Stimulated activated CD4-positive, alpha-beta T cell treated with anti-CD3 and anti-CD28 coated beads, TNF-alpha, amount 100 ng/mL, for 24 hours (primary cell): ENCODE measurements at places on chromosomes 7 and 10.

DNA sequence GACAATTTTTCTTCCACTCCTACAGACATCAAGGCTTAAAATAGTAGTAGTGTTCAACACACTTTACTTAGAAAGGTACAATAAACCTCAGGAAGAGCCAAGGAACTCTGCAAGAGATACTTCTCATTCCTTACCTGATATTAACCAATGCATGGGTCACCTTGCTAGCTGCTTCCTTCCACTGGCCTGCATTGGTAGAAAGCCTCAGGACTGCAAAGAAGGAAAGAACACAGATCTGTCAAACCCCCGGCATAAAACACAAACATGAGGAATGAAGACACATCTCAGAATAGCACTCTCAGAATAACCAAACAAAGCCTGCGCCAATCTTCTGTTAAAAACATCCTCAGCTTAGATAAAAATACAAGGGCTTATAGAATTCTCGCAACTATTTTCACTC lies 96.1 kb upstream of the KCNIP2 start:
- no peak for DNase-seq

GRCh38 chr7:25979605-25980004 lies 172.4 kb upstream of the NFE2L3 start:
- DNase-seq: no peak

DNA sequence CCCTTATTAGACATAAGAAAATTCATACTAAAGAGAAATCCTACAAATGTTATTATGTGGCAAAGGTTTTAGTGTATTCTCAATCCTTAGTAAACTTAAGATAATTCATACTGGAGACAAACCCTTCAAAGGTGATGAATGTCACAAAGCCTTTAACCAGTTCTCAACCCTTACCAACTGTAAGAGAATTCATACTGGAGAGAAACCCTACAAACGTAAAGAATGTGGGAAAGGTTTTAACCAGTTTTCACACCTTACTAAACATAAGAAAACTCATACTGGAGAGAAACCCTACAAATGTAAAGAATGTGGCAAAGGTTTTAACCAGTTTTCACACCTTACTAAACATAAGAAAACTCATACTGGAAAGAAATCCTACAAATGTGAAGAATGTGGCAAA lies 93.2 kb downstream of the ZNF680 start:
- no peak for DNase-seq

GRCh38 chr10:27944005-27944404 lies 54.9 kb downstream of the ODAD2 start:
- no peak for DNase-seq

DNA sequence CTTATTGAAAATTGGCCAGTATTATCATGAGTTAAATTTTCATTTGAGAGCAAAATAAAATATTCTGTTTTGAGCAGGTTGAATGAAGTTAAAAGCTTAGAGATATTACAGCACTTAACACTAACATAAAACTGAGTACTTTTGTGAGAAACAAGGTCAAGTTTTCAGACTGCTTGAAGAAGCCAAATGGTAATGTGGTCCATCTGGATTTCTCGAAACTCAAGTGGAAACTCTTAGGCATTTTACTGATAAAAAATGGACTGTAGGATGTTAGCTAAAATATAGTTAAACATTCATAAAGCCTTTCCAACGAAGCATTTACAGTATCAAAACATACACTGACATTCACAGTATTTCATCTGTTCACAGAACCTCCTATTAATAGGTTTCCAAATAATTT lies 528.1 kb upstream of the SEMA3D start:
- no peak for DNase-seq

DNA sequence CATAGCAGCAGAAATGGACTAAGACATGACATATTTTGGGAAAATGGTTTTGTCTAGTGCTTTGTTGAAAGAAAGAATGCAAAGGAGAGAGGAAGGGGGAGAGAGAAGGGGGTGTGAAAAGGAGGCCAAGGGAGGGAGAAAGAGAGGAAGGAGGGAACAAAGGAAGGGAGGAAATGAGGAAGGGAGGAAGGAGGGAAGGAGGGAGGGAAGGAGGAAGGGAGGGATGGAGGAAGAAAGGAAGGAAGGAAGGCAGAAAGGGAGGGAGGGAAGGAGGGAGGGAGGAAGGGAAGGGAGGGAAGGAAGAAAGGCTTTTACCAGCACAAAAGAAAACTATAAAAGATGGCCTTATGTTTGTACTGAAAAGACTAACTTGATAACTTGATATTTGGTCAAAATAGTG lies 65.1 kb upstream of the ST8SIA6 start:
- DNase-seq: no peak

GRCh38 chr7:108454674-108455550 lies 1.3 kb downstream of the NRCAM start:
- DNase-seq: no peak

DNA sequence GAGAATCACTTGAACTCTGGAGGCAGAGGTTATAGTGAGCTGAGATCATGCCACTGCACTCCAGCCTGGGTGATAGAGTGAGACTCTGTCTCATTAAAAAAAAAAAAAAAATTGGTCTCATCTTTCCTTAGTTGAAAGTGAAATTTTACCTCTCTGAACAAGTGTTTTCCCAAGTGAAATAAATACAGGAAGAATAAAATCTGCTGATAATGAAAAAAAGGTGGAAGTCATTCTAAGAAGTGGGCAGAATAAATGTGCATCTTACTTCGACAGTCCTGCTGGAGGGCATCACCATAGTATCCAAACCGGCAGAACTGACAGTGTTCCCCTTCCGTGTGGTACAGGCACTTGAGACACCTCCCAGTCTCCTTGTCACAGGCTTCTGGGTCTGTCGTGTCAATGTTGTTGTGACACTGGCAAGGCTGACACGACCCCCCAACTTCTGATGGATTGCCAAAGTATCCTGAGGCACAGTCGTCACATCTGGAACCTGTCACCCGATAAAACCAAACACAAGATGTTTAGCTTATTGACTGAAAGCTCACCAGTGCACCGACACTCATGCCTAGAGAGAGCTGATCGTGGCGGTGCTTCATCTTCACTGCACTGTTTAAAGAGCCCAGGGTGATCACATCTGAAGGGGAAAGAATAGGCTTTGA lies 49.6 kb downstream of the LAMB1 start:
- DNase-seq: no peak

GRCh38 chr7:129635300-129636029 lies 23.9 kb downstream of the NRF1 start:
- DNase-seq: peak; percentile 44

DNA sequence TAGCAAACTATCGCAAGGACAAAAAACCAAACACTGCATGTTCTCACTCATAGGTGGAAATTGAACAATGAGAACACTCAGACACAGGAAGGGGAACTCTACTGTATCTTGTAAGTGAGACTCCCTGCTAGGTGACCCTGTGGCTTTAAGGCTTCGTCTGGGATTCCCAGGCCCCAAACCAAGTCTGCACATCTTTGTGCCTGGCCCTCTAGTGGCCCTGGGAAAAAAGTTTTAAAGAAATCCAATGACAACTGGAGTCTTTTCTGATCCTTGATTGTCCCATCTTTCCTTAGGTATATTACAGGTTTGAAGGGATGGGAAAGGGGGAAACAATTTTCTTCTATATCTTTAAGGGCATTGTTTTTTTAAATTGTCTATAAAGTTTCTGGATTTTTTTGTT lies 10.6 kb upstream of the LIPM start:
- no peak for DNase-seq

GRCh38 chr7:66950311-66950710 lies 29.3 kb downstream of the TMEM248 start:
- DNase-seq: no peak

DNA sequence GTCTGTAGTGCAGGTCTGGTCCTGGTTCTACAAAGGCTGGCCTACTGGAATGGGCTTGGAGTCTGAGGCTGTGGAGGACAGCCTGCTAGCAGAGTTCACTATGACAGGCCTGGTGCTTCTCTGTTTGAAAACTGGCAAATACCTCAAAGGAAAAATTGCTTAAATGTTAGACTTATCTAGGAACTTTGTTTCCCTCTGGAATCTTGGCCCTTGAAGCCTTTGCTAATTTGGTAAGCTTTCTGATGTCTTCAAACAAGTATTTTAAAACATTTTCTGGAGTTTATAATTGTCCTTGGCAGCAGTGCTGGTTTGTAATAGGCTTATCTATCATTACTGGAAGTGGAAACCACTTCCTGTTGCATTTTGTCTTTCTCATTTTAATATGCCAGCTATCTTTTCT lies 139.7 kb downstream of the TMEM26 start:
- no peak for DNase-seq

DNA sequence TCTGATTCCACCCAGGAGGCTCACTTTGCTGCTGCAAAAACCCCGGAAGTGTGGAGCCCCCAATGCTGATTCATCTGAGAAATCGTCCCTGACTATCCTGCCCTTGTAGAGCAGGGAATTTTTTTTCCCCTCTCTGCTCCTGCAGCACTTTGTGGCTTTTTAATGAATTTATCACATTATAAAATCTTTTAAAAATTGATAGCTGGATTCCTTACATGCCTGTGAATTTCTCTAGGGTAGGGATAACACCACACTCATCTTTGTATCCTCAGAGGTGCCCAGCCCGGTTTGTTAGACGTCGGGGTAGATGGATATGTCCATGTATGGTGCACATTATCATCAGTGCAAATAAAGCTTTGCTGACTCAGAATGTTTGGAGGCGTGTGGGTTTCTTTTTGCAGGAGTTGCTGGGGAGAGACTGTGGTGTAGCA lies 185.7 kb downstream of the STK31 start:
- no peak for DNase-seq

DNA sequence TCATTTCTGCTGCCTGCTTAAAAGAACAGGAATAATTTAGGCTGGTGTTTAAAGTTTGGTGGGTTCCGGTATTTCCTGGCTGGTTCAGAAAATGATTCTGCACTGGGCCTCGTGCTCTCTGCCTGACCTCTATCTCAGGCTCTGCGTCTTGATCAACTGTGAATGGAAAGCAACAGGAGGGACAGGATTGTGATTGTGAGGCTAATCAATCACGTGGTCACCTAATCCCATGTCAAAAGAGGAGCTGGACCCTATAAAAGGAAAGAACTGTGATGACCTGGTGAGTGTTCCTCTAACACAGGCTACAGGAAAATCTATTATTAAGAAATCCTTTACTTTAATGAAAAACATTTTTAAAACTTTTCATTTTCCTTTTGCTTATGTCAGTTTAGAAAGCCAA lies at the start of gene DHX32:
Gene DHX32 (minus strand): TSS at position 101 of the 400 bp plus-strand sequence. CDS start 468 bp downstream, outside the sequence.
- no peak for DNase-seq

DNA sequence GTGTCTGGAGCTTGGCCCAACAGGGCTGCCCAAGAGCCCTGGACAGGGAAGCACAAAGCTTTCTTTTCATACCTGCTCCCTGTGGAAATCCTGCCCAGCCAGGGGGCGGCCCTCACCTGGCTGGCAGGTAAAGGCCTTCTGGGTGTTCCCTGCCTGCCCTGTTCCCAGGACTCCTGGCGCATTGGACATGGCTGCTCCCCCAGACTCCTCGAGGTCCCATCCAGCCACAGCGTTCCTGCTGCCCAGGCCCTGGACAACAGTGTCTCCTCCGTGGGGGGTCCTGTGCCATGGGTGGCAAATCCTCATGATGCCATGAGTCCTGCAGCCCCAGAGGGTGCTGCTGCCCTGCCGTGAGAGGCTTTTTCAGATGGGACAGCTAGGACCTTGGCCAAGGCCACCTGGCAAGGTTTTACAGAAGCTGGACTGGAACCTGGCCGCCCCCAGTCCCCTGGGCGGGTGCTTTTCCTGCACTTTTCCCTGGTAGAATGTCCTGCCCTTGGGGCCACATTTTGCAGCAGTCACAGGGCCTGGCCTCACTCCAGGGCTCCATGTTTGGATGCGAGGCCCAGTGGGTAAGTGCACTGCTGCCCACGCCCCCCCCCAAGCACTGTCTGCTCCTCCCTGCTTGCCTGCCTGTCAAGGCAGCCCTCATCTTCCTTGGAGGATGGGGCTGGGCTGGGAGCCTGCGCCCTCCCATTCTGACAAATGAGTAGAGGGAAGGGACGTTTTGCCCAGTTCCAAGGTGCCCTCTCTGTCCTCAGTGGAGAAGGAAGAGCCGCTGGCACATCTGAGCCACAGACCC lies 60.7 kb downstream of the LHPP start:
- DNase-seq: no peak

- DNase-seq: no peak
Observed at GRCh38 chr7:51226063-51226755, 90.4 kb downstream of the COBL start.

- no peak for DNase-seq
Observed at GRCh38 chr10:42953684-42954674, 122.9 kb upstream of the RET start.

DNA sequence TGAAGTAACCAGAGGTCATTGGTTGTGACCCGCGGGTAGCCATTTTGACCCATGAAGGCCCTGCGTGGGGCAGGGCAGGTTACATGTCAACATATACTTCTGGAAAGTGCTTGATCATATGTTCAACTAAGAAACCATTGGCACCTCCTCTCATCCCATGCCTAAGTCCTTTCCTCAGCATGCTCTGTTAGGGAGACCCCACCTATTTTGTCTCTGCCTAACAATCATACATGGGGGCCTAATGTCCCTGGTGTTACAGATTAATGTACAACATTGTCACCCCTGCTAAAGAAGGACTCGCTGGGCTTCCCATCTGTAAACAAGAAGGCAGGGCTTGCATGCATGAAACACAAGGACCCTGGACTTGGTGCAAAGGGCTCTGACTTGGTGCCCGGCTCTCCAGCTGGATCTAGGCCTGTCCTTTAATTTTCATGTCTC lies 133.7 kb upstream of the TNS3 start:
- DNase-seq: no peak

DNA sequence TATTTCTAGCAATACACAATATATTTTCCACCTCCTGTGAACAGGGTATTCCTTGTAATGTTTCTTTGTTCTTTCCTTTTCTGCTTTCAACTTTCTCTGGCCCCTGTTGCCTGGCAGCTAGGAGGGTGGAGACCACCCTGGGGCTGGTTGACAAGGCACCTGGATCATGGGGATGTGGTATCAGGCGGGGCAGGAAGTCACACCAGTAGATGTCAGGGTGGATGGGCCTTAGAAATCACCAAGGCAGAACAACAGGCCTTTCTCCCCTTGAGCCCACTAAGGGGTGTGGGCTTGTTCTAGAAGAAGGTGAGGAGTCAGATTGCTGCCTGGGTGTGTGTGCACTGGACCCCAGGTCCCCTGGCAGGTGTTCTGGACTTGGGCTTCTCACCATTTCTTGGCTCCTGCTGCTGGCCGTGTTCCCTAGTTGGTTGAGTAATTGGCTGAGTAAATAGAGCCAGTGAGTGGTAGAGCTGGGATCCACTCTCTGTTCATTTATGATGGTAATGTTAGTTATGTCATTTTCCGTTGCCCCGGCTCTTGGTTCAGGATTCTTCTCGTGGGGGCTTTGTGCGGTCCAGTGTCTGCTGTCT lies 24.9 kb downstream of the ZNF783 start:
- DNase-seq: no peak

DNA sequence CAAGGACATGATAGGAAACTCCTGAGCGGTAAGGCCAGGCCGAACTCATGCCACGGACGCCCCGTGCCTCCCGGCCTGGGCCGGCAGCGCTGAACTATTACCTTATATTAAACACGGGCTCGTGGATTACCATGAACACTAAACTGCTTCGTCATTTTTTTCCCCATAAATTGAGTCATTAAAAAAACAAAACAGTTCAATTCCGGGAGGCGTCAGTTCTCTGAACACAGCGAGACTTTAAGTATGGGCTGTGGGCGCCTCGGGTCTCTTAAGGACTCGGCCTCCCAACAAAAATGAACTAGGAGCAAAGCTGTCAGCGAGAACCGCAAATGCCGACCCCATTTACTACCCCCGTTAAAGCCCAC lies 519 bp downstream of the PITRM1 start:
- peak; percentile 21 for DNase-seq
